ENCODE measurements at places on chromosomes 7 and 10.
A peak's percentile ranks its signal among the peaks of the same experiment; 100 is the strongest.

DNA sequence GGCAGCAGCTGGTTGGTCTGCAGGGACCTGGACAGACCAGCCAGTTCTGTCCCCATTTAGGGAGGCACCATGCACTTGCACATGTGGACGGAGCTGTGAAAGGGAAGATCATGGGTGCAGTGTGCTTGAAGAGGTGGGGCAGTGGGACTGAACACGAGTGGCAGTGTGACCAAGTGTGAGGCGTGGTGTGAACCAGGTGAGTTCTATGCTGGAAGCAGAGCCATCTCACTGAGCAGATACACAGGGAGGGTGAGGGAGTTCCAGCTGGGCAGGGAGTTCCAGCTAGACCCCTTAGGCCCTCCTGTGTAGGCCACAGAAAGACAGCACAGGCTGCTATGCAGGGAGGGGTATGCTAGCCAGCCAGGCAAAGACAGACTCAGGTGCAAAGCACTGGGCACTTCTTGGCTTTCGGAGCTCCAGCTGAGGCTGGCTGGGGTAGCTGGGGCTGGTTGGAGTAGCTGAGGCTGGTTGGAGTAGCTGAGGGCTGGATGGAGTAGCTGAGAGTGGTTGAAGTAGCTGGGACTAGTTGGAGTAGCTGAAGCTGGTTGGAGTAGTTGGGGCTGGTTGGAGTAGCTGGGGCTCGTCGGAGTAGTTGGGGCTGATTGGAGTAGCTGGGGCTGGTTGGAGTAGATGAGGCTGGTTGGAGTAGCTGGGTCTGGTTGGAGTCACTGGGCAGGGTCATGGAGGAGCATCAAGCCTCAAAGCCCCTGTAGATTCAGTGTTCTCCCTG is 90.9 kb downstream of the HIP1 start:
- no peak for DNase-seq

DNA sequence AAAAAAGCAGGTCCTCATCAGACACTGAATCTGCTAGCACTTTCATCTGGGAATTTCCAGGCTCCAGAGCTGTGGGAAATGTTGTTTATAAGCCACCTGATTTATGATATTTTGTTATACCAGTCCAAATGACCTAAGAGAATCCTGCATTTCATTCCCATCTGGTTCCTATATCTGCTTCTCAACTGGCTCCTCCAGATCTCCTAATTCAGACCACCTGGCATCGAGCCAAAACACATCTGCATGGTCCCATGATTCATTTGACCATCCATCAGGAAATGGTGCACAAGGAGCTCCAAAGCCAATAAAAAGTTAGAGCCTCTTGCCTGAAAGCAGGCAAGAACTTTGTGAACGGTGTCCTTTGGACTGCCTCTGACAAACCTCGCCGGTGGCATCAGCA is 108.9 kb downstream of the IPMK start:
- DNase-seq: no peak

DNA sequence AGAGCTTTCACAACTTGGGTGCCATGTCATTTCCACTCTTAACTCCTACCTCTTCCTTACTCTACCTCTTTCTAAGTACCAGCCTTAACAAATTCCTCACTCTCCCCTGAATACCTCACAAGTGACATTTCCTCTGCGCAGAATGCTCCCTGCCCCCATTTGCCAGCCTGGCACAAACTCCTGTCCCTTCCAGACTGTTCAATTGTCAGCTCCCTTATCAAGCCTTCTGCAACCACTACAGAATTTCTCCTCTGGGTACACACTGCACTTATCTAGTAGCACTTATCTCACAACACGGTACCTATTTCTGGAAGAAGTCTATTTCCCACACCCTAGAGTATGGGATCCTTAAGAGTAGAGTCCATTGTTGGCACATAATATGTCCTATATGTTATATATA is 39.1 kb upstream of the ANAPC16 start:
- no peak for DNase-seq

DNA sequence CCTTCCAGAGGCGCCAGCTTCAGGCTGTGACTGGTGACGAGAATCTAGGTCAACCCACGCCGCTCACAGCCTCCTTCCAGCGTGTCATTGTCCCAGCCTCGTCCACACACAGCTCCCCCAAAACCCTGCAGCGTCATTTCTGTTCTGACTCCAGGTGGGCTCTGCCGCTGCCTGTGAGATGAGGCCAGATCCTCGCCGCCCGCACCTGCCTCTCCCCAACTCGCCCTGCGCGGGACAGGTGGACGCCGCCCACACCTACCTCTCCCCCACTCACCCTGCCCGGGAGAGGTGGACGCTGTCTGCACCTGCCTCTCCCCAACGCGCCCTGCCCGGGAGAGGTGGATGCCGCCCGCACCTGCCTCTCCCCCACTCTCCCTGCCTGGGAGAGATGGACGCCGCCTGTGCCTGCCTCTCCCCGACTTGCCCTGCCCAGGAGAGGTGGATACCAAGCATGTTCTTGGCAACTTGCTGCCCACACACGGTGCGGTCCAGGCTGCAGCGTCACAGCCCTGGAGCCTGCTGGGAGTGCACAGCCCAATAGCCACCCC is 32.0 kb upstream of the CFAP46 start:
- no peak for DNase-seq

- DNase-seq: no peak
Observed at GRCh38 chr7:28533731-28534531, 121.6 kb downstream of the CREB5 start.

DNA sequence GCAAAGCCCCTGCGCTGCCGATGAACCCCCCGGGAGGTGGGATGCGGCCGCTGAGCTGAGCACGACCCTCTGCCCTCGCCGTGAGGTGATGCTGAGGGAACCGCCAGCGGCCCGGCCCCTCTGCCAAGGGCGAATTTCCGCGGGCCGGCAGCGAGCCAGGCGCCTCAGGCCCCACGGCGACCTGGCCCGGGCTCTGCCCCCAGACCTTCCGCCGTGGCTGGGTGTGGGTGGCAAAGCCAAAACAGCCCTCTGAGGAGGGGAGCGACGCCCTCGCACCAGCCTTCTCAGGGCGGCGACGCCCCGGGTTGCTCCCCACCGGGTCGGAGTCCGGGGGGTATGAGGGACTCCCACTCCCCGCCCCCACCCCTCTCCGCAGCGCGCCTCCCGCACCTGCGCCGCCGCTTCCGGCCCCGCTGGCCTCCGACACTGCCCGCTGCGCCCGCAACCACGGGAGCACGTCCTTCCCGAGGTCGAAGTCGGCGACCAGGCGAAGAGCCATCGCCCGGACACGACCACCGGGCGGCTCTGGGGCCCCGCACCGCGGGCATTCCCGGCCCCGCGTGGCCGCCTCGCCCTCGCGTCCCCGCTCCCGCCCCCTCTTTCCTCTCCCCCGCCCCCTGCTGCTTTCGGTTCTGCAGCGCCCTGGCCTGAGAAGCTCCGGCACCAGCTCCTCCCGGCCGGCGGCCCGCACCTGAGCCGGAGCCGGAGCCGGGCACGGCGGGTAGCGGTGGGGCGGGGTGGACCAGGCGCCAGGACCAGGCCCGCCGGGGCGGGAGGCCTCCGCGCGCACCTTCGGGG is at the start of gene GSAP:
TSS of gene GSAP (minus strand) at position 527 of the 798 bp plus-strand sequence. CDS start at position 499, 28 bp downstream.
- peak; percentile 54 for DNase-seq
